Left renal pelvis (tissue), 4 donors: ENCODE measurements at places on chromosomes 3 and 15.
A peak's percentile ranks its signal among the peaks of the same experiment; 100 is the strongest.

- no peak for DNase-seq
These were observed 255.8 kb downstream of the FAM43A start for GRCh38 chr3:194941360-194941955.

DNA sequence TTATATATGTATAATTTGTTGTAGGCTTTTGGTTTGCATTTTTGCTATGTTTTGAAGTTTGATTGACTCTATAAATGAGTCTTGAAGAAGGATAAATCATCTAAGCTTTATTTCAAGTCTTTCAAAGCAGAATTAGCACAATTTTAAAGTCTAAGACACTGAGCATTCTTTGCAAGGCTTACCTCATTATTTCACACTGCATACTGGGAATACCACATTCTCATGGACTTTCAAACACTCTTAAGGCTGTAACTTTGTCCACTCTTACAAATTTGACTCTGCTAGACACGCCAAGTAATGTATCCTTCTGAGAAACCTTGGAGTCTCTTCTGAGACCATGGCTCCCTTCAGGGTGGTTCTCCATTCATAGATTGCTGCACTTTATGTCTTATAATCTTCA lies 281.3 kb upstream of the COL8A1 start:
- no peak for DNase-seq

GRCh38 chr15:42020713-42021273 lies at the start of gene PLA2G4E:
Gene PLA2G4E, minus strand, starts transcription at chr15:42021042. Its CDS starts 12 bp downstream, at chr15:42021030.
- no peak for DNase-seq

DNA sequence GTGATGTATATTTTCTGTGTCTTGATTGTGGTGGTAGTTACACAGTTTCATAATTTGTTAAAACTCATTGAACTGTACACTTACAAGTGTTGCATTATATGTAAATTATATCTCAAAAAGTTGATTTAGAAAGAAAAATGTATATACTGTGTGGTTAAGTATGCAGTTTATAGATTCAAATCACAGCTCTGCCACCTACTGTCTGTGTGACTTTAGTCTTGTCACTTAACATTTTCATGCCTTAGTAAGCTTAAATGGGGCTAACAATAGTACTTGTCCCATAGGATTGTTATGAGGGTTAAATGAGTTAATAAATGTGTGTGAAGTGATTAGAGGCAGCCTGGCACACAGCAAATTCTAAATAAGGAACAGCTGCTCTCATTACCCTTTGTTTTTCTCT lies 120.9 kb upstream of the P2RY1 start:
- no peak for DNase-seq

- DNase-seq: no peak
These were observed 57.0 kb upstream of the MRPS22 start for GRCh38 chr3:139286825-139287224.

DNA sequence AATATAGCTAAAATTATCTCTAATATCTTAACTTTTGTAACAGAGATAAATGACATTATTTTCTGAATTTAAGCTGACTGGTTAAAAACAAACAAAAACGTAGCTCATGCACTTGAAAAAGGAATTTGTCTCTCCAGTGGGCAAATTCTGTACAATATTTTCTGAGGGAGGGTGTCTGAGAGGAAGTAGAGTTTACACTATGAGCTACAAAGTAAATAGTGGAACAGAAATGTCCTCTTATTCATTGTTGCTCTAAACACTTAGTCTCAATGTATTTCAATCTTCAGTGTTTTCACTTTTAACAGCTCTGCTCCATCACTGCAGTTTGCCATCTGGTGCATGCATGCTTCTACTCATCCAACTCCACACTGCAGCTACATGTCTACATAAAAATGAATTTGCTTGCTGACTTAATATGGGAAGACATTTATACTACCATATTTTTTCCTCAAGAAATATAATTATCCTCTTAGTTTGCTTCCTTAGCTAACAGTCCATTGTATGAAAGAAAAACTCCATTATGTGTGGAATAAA lies 817.4 kb upstream of the LMCD1 start:
- DNase-seq: no peak

DNA sequence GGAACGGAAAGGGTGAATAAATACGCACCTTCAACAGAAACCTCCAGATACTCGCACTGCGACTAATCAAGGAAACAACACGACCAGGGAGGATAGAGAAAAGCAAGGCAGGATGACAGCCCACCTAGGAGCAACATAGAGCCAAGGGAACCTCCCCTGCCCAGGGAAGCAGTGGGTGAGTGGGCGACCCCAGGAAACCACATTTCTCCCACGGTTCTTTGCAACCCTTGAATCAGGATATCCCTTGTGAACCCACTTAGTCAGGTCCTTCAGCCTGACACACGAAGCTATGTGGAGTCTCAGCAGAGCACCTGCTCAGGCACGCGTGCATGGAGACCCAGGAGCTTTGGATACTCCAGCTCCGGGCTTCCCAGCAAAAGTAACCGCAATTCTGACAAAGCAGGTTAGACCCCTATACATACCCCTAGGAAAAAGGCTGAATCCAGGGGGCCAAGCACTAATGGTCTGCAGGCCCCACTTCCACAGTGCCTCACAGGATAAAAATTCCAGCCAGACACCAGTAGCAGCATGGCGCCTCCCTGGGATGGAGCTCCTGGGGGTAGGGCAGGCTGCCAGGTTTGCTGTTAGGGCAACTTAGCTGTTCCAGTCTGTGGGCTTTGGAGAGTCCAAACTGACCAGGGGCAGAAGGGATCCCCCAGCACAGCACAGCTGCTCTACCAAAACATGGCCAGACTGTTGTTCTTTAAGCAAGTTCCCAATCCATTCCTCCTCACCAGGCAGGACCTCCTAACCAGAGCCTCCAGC lies 38.4 kb upstream of the PXYLP1 start:
- DNase-seq: no peak

- no peak for DNase-seq
These were observed 67.0 kb downstream of the PPCDC start for GRCh38 chr15:75090388-75090734.

DNA sequence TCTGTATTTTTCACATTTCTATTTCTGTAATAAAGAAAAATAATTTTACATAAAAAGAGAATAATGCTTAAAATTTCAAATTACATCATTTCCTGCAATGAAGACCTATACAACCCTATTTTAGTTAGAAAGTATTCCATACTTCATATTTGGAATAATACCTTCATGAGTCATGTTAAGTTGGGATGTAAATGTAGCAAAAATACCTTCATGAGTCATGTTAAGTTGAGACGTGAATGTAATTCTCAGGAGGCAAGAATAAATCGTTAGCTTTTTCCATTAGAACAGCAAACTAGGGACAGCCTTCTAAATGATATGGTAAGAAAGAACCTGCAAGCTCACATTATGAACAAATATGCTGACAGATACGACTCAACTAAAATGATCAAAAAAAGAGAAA lies 91.9 kb downstream of the NAALADL2 start:
- no peak for DNase-seq

GRCh38 chr15:80856400-80856799 lies 77.2 kb downstream of the CEMIP start:
- no peak for DNase-seq

DNA sequence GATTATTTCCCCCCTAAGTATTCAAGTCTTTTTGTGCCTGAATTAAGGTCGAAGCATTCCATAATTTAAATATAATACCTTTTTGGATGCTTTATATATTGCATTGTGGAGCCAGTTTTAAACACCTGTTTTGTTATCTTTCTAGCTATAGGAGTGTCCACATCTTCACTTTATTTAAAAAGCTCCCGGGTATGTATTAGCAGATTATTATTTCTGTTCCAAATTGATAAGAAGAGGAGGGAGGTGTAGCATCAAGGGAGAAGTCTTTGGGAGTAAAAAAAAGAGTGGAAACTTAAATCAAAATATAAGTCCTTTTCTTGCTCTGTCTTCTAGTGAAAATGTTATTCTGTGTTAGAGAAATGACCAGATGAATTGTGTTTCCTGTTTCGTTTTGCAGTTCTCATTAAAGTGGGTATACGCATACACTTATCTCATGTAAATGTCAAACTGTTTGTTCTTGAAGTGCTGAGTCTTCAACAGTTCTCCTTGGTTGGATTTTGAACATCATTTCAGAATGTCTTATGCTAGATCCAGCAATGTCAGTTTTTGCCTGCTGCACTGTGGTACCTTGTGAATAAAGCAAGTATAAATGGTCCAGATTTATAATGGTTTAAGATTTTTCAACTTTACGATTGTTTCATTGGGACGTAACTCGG lies 105.8 kb downstream of the FNDC3B start:
- DNase-seq: no peak

- DNase-seq: no peak
These were observed 67.9 kb downstream of the GADL1 start for GRCh38 chr3:30826531-30826942.

GRCh38 chr3:44861412-44862225 lies at the start of gene TMEM42:
Gene TMEM42, plus strand, starts transcription at chr3:44861912. Its CDS starts 13 bp downstream, at chr3:44861925.
- peak; percentile 79 for DNase-seq

- DNase-seq: no peak
These were observed 76.8 kb downstream of the IMPG2 start for GRCh38 chr3:101243285-101244211.

DNA sequence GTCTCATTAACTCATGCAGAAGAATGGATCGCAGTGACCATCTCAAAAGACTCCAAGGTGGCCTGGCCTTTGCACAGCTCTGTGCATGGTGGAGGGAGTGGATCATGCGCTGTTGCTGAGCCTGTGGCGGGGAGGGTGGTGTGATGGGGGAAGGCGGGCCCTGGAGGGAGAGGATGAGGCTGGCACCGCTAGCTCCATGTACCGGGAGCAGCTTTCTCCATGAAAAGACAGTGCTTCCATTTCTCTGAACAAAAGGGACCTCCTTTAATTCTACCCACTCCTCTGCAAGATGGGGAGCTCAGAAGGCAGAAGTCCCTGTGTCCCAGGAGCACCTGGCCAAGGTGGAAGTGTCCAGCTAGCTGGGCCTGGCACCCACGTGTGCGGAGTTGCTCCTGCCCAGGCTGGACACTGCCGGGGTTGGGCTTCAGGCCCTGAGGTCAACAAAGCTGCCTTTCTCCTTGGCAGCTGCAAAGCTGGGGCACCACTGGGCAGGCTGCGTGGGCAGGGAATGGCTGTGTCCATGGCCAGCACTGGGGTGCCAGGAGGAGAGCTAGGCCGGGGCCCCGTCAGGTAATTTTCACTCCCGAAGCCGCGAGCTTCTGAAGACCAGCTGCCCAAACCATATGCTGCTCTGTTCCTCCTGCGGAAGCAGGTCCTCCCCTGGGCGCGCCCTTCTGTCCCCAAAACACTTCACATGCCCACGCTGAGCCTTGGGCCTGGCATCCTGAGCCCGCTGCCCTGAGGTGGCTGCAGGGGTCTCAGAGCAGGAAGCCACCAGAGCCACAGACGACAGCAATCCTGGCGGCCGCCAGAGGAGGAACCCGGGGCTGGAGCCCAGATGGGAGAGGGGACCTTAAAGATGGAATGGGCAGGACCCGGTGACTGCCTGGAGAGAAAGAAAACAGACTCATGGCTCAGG lies 6.4 kb downstream of the MAP6D1 start:
- DNase-seq: no peak

GRCh38 chr3:60967141-60967540 lies 284.1 kb downstream of the FHIT start:
- no peak for DNase-seq

DNA sequence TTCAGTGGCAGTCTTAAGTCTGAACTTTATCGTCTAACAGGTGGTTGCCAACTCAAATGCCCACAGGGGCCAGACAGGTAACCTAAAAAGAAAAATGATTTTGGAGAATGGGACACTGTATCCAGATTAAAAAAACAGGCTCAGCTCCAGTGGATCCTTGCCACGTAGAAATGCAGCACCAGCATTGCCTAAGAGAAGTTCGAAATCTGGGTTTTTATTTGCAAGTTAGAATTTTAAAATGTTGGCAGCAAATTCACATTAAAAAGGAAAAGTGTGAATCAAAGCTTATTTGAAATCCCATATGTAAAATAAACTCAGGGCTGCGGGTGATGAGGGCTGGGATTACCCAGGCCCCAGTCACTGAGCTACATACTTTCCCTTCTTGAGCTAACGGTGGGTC lies 408.5 kb upstream of the SUCLG2 start:
- DNase-seq: no peak

DNA sequence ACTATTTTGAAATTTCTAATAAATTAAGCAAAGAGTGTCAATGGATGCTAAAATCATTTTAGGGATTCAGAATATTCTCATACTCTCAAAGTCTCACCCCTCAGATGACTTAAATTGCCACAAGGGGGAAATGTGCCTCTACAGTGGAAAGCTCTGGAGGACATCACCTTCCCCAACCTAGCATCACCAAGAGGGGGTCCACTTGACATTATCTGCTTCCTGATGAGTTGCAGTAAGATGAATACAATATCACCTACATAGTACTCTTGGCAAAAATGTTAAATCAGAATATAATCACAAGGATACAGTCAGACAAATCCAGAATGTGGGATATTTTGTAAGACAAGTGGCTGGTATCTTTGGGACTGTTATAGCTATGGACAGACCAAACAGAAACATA lies 290.1 kb downstream of the MFSD1 start:
- DNase-seq: no peak

- DNase-seq: peak; percentile 41
These were observed 141.7 kb downstream of the RPLP1 start for GRCh38 chr15:69593981-69594966.

DNA sequence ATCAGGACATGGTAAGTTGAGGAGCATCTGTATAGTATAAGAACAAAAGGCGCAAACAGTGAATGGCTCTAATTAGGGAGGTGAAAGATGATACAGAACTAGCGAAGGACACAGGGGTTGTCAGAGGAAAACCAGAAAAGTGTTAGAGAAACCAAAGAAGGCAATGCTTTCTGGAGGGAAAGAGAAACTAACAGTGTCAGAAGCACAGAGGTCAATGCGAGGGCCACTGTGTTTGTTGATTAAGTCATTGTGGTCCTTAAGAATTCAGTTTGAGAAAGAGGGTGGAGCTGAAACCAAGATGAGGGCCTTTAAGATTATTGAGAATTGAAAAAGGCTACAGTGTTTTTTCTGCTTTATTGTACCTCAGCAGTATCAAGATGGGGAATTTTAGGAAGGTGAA lies 28.8 kb downstream of the ATG7 start:
- DNase-seq: no peak

DNA sequence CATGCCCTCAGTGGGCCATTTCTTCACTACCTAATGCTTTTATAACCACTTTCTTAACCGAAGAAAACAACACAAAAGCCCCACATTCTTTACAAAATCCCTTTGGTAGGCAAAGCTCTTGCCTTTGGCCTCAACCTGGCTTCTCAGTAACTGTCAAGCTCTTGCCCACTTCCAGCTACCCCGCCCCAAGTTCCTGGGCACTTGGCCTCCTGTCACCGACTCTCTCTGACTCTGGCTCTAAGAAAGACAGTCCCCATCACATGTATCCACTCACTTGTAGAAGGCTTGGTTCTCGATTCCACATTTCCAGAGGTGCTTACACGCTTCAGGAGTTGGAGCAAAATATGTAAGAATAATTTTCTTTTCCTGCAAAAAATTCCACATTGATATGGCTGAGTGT lies 61.1 kb downstream of the WDR76 start:
- no peak for DNase-seq
